ENCODE measurements at places on chromosomes 5 and 9.

- no peak for DNase-seq
Observed at GRCh38 chr5:146345240-146345577, 6.6 kb downstream of the POU4F3 start.

DNA sequence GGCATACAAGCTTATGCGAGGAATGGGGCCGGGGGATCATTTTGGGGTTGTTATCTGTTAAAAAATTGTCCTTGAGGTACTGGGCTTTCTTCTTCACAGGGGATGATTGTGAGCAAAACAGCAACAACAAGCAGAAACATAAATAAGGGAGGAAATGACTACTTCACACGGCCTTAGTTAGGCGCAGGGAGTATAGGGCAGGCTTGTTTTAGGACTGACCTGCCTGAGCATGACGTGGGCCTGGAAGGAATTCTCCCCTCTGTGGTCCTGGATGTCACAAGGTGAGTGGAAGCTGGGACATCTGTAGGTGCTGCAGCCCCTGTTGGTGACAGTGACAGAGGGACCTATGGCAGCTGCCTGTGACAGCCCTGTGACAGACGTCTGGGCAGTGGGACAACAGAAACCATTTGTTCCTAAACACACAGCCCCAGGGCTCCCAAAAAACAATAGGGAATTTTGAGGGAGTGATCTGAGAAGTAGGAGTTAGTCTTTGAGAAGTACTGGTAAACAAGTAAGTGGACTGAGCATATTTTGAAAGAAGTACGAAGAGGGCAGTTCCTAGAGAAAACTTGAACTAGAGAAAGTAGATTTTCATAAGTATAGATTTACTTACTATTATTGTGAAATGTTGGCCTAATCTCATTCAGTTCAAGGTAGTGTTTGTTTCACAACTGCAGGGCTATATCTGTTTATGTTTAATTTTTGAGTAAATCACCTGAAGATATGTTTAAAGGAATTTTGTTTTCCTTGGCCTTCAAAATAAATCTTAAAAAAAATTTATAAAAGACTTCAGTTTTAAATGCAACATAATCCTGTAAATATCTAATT, 113.1 kb downstream of the KDM4C start:
- no peak for DNase-seq

GRCh38 chr5:160906090-160906489, 54.1 kb upstream of the ATP10B start:
- DNase-seq: no peak

DNA sequence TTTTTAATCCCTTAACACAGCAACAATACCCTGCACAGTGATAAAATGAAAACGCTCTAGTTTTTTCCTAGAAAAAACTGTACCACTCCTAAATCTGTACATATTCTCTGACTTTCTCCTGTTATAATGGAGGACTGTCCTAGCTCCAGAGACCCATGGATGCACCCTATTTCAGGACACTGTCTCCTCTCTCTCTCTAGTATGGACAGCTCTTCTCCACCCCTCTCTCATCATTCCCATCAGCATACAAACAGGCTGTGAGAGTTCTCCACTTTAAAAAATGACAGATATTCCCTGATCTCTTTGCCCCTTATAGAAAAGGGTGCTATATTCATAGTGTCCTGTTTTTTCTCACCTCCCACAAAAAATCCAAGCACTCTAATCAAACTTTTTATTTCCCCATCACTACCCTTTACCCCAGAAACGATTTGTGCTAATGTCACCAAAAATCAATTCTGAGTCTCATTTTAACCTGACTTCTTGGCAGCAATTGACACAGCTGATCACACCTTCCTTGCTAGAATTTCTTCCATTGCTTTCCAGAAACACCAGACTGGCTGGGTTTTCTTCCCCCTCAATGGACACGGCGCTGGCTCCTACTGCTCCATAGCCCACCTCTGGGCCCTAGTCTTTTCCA, 20.7 kb downstream of the ZNF608 start:
- DNase-seq: no peak

DNA sequence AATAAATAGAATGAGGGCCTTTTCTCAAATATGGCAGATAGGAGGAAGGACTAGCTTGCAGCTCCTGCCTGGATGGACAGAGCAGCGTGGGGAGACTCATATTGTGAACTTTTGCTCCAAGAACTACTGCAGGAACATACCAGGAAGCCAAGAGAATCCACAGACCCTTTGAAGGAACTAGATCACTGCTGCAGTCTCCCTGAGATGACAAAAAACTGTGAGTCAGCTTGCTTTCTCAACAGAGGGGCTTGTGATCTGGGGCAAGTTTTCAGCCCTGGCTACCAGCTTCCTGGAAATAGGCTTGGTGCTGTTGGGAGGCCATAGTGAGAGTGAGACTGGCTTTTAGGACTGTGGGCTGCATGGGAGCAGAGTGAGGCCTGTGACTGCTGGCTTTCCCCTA, 170.6 kb upstream of the TRIM32 start:
- no peak for DNase-seq

DNA sequence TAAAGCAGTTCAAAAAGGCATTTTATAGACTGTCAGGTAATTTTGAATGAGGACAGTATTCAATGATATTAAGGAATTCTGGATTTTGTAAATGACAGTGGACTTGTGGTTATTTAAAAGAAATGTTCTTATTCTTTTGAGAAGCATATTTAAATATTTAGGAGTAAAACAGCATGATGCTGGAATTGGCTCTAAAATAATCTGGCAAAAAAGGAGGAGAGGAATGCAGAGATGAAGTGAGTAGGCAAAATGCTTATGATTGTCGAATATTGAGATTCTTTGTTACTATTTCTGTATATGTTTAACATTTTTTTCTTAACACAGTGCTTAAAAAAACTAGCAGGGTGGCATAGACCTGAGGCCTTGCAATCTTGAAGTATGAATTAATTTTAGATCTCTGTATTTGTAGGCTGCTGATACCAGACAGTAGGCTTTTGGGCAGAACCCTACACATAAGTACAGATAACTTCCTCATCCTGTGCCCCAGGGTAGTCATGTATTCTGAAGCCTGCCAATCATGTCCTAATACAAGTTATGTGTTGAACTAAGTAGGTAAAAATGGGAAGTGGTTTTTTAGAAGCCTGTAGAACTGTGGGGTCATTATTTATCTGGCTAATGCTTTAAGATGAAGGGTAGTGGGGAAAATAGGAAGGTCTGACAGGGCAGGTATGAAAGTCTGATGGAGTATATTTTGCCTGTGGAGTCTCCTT, 9.4 kb downstream of the CD180 start:
- DNase-seq: no peak

All from uterus (tissue), 4 donors.